H54 (cell line): ENCODE measurements at places on chromosomes 5 and 9.

DNA sequence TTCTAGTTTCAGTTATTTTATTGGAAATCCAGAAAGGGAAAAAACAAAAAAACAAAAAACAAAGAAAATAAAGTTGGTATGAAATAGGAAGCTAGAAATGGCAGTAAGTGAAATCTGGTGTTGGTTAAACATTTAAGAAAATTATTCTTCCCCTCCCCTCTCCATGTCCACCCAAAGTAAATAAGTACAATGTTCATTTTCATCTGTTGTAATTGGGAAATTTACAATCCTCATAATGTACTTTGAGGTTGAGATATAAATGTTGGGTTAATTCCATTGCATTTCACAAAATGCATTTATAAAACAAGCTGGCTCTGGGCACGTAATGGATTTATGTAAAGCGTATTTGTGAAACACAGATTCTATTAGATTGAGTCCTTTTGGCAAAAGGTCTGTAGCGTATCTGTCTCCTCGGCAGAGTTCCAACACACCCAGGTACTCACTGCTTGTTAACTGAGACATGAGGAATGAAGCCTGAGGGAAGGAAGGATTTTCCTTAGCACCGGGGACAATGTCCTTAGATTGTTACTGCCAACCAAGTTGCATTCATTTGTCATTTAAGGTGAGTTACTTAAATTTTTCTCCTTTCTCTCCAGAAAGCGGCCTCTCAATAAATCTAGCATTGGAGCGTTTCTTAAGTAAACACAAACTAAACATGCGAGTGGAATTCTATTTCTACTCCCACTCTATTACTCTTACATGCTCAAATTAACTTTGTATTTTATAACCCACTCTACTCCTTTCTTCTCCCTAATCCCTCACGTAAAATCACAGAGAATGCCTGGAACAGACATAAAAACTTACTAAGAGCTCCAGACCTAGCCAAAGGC, 912.3 kb upstream of the WWC1 start:
- DNase-seq: no peak

GRCh38 chr5:144142139-144142823, 28.2 kb downstream of the YIPF5 start:
- DNase-seq: peak; percentile 6

- DNase-seq: no peak
These were observed 93.1 kb upstream of the TBCA start for GRCh38 chr5:77869116-77869798.

GRCh38 chr9:110088099-110088498, 119.9 kb downstream of the C9orf152 start:
- no peak for DNase-seq

- DNase-seq: no peak
These were observed 31.0 kb upstream of the ANKRD34B start for GRCh38 chr5:80600943-80601693.

DNA sequence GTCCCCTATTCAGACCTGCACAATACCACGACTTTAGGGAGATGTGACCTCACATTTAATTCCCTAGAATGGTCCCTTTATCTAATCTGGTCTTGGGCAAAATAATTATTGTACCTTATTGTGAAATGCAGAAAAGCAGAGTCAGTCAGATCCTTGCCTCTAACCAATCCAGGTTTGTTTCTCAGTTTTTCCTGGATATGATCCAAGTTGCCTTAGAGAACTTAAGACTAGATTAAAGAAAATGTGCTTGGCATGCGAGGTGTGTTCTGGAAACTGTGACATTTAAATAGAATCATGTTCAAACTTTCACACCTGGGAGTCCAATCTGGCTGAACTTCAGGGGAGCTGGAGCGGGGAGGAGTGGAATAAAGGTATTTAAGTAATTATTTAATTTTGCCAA, 696.2 kb downstream of the DNAH5 start:
- no peak for DNase-seq

- no peak for DNase-seq
These were observed 24.0 kb downstream of the HSPA4 start for GRCh38 chr5:133075572-133076536.

DNA sequence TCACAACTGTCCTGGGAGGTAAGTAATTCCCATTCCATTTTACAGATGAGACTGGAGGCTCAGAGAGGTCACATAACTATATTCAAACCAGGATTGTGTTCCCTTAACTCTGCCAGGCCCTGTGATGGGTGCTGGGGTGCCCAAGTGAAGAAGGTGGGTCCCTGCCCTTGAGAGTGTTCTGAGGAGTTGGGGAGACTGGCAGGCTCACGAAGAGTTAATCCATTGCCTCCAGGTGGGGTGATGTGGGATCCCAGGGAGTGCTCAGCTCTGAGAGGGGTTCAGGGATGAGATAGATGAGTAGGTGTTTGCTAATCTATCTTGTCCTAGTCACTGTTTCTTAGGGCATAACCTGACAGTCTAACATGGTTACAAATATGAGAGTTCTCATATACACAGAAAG, 36.7 kb downstream of the GSN start:
- no peak for DNase-seq

- DNase-seq: no peak
These were observed 136.6 kb downstream of the ADAMTS12 start for GRCh38 chr5:33755231-33755630.

GRCh38 chr5:34585601-34586104, 70.5 kb upstream of the RAI14 start:
- no peak for DNase-seq

DNA sequence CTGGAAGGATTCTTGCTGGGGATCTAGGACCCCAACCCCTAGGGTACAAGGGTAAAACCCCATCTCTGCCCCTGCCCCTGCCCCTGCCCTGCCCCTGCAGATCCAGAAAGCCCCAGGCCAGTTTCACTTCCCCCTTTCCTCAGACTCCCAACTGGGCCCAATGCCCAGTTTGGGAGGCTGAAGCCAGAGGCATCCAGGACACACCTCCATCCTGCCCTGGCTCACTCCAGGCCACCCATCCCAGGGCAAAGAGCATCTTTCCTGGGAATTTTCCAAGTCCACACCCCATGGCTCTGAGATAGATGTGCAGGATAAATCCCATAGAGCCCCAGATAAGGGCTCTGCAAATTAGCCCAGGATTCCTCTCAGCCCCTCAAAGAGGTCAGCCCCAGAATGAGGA, 17.4 kb downstream of the CNTFR start:
- no peak for DNase-seq

GRCh38 chr9:114202396-114202795, 47.1 kb downstream of the COL27A1 start:
- no peak for DNase-seq

- no peak for DNase-seq
These were observed 174.5 kb upstream of the KLF9 start for GRCh38 chr9:70588999-70589398.

DNA sequence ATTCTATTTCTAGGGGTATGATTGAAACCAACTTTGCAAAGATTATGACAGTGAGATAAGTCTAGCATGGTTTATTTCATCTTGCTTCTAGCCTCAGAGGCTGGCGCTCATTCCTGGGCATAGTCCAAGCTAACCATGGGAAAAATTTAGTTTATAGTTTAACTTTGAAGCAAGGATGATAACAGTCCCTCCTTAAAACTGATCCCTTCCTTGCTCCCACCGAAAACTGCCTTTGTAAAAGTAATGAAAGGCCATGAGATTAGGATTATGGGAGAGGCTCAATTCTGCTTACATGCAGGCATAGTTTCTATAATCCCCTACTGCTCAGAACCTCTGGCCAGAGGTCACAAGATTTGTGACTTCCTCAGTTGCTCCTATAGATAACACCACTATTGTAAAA, 75.7 kb downstream of the TARS1 start:
- no peak for DNase-seq

DNA sequence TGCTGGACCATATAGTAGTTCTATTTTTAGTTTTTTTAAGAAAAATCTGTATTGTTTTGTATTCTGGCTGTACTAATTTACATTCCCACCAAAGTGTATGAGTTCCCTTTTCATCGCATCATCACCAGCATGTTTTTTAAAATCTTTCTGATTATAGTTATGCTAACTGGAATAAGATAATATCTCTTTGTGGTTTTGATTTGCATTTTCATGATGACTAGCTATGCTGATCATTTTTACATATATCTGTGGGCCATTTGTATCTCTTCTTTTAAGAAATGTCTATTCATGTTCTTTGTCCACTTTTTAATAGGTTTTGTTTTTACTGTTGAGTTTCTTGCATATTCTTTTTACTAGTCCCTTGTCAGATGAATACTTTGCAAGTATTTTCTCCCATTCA, 238.0 kb downstream of the FBXO4 start:
- DNase-seq: no peak

DNA sequence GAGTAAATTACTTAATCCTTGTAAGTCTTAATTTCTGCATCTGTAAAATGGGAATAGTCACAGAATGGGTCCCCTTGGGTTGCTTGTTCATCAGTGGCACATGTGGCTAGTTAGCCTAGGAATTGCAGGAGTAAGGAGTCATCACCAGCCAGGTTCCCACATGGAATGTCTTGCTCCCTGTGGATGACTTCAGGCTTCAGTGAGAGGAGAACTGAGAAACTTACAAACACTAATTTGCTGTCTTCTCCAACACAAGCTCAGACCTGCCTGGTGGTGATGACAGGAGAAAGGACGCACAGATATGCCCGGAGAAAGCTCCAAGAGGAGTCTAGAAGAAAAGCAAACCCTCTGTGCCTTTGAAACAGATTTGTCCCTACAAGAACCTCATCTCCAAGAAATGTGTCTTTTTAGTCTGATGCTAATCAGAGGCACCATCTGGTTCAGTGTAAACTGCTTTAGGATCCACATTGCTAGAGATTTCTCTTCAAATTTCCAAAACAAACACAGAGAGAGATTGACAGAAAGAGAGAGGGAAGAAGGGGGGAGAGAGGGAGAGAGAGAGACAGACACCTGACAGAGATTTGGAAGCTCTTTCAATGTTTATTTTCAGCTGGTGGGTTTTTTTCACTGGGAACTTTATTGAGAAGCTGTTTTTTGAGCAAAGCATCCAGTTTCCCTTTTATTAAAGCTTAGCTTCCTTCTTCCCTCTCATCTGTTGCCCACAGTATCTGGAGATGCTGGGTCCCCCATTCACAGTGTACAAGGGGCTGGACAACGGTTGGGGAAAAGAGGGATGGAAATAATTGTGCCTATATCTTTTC, 128.3 kb downstream of the DOCK2 start:
- no peak for DNase-seq

DNA sequence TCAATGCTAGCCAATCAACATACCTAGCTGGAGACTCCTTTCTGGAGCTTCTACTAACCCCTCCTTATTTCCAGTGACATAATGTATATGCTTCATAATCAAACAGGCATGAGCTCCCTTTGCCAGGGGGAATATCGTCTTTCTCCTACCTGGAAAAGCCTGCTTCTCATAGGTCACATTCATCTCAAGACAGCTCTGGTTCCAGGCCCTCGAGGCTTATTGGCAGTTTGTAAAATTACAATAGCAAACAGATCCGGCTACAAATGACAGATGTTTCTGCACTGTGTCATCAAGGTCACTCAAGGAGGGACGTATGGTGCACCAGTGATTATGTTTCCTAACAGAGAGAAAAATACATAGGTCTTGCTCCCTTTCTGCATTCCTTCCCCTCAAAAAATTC, 140.0 kb downstream of the SAXO1 start:
- no peak for DNase-seq

DNA sequence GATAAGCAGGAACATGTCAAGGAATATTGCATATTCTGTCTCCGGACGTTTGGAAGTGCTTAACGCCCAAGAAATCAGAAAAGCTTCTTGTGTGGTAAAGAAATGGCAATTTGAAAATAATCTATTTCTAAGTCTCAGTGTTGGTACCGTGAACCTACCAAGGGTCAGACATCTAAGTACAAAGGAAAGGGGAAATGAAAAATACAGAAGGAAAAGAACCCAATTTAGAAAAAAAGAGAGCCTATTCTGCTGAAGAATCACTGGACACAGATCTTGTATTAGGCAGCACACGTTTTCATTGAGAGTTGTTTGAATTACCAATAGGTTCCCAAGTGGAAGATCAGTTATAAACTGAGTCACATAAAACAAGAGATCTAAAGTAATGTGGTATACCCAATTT, 46.9 kb upstream of the CEP78 start:
- DNase-seq: no peak

DNA sequence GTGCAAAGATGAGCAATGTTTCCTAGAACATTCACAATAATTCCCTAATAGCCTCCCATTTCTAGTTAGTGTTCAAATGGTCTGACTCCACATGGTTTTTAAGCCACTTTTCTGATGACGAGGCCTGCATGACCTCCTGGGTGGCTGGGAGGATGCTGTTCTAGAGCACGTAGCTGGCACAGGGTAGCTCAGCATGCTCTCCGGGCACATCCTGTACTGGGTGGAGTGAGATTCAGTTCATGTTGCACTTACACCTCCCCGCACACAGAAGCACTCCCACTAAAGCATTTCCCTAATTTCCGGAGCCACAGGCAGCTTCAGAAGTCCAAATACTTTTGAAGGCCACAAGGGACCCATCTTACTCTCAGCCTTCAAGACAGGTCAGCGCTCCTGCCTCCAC, 159.8 kb upstream of the LHFPL2 start:
- no peak for DNase-seq

DNA sequence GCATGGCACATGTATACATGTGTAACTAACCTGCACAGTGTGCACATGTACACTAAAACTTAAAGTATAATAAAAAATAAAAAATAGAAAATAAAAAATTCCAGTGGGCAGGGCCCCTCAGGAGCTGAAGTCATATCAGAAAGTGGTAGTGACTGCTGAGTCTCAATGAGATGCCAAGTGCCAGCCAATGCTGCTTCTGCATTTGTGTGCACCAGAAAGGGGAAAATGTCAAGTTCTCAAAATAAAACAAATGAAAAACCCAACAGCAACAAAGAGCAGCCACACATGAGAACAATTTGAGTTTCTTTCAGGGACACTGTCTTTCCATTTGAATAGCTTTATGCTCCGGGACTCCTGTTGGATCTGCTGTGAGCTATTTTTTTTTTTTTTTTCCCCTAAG, 117.2 kb upstream of the CCDC112 start:
- no peak for DNase-seq

DNA sequence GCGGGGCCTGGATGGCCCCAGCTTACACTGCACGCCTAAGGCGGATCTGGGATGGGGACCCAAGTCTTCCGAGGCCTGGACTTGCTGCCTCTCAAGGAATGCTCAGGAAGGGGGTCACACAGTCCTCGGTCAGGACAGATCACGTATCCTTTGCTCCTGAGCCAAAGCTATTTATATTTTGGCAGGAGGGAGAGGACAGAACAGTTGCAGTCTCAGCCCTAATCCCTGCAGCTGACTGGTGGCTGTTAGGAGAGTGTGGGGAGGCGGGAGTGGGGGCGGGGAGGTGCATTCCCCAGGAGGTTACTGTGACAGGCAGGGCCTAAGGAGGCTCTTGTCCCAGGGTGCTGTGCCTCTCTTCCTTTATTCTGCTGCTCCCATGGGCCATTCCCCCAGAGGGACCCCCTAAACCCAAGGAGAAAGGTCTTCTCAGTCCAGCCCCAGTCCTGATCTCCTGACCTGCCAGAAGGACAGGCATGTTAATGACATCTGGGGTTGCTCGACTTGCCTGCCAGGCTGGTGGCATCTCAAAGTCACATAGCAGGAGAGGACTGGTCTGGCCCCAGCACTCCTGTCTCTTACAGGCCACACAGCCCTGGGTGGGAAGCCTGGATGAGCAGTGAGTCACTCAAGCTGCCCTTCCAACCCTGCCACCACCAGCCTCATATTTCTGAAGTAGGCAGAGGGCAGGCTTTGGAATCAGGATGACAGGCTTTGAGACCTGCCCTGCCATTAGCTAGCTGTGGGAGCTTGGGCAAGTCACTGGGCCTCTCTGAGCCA, 51.9 kb downstream of the COL27A1 start:
- peak; percentile 86 for DNase-seq
